ENCODE measurements at places on chromosomes 3 and 15.

- DNase-seq: no peak
Measured at GRCh38 chr3:170656284-170656683, 70.4 kb upstream of the SLC7A14 start.

- DNase-seq: no peak
Measured at GRCh38 chr3:57825116-57825515, 69.0 kb downstream of the SLMAP start.

DNA sequence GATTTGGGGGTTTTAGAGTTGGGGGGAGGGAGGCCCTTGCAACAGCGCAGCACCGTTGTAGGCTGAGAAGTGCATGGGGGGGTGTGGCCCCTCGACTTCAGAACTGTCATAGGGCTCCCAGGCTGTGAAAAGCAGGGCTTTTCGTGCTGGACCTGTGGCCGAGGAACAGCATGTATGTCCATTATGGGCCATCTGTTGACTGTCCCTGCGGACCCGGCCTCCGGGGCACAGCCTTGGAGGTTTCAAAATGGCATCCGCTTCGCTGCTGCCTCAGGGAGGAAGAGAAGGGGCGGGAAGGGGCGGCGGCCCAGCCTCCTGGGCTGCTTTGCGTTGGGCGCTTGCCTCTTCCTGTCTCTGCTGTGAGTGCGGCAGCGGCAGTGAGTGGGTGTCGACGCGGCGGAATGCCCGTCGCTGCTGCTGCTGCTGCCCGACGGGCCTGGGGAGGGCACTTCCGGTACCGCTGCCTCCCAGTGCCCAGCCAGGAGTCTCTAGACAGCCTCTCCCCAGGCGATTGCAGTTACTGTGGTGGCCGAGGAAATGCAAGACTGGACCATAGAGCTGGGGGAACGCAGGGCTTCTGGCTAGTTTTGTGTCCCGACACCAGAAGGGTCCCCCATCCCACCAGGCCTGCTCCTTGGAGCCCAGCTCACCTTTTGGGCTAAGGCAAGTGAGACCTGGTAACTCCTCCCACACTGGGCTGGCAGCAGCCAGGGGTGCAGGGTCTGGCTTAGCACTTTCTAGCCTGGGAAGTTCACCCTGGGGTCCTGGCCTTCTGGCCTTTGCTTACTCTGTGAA lies 1.9 kb downstream of the GNAI2 start:
- no peak for DNase-seq

GRCh38 chr3:16322189-16322588 lies 57.2 kb downstream of the OXNAD1 start:
- no peak for DNase-seq

DNA sequence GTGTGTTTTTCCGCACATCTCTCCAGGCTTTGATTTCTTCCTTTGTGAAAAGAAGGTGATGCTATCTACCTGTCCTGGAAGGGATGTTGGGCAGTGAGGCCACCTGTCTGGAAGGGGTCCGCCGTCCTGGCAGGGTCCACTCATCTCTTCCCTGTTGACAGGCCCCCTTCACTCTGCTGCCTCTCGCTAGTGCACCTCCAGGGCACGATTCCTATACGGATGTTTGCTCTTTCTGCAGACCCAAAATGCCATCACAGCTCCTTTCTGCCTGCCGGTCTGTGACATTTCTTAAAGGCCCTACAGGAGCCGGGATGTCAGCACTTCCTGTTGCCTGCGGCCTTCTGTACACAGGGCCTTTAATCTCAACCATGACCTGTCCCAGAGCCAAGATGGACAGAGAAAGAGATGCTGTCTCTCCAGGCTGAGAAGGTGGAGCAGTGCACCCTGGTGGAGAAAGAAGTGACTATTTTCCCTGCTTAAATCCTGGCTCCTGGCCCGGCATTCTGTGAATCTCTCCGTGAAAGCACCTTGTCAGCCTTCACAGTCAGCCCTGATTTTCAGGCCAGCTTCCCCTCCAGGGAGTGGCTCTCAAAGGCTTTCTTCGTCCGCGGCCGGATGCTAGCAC lies 7.4 kb downstream of the FAM3D start:
- no peak for DNase-seq

DNA sequence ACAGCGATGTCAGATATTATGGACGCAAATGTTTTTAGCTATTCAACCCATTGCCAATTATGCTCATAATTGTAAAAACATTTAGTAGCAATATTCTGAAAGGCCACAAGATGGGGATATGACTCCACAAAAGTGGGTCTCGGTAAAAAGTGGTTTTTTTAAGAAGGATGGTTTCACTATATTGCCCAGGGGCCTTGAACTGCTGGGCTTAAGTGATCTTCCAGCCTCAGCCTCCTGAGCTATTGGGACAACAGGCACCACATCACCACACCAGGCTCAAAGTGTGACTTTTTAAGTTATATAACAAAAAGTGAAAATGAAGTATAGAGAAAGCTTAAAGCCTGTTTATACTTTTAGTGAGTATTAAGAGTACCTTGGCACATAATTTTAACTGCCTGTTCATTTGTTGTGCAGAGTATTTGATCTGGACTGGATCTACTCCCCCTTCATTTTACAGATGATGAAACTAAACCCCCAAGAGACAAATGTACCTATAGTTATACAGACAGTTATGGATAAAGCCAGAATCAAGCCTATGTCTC lies 9.4 kb downstream of the NAA50 start:
- peak; percentile 39 for DNase-seq

GRCh38 chr3:113113361-113113760 lies 98.0 kb upstream of the BOC start:
- no peak for DNase-seq

DNA sequence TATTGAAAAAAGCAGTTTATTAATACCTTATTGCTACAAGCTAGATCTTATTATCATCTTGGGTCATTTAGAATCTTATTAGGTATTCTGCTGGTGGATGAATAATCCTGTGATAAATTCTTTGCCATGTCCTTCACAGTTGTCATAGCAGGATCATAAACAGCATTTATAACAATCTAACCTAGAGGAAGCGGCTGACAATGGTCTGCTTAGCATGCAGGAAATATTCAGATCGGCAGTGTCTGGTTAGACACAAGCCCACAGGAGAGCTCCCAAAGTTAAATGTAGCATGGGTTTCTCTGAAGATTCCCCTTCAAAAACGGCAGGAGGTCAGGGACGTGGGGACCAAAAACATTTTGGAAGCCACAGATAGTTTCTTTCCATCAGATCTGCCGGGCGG lies 179.3 kb downstream of the FOXB1 start:
- DNase-seq: no peak

- no peak for DNase-seq
Measured at GRCh38 chr3:188306435-188307005, 152.6 kb downstream of the LPP start.

- no peak for DNase-seq
Measured at GRCh38 chr3:51942603-51943450, 664 bp downstream of the PARP3 start.

GRCh38 chr3:4421121-4421520 lies 45.9 kb downstream of the SUMF1 start:
- no peak for DNase-seq

- no peak for DNase-seq
Measured at GRCh38 chr3:70108072-70108471, 108.5 kb downstream of the SAMMSON start.

GRCh38 chr3:174438501-174439145 lies 420.5 kb upstream of the NAALADL2 start:
- DNase-seq: no peak

- DNase-seq: no peak
Measured at GRCh38 chr15:77818484-77819047, 185.9 kb upstream of the LINGO1 start.

DNA sequence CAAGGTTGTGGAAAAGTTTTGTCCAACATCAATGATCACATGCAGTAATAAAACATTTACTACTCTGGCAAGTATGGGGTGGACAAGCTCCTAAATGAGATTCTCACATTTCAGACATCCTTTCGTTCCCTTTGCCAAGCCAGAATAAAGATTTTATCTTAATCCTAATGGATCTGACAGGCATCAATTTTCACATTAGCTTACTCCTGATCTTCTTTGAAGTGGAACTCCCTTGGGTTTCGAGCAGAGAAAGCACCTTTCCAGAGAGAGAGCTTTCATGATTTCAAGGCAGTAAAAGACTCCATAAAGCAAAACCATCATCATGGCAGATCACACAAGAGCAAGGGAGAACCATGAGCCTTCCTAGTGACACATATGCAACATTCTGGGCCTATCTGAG lies 27.3 kb upstream of the EID1 start:
- DNase-seq: no peak

DNA sequence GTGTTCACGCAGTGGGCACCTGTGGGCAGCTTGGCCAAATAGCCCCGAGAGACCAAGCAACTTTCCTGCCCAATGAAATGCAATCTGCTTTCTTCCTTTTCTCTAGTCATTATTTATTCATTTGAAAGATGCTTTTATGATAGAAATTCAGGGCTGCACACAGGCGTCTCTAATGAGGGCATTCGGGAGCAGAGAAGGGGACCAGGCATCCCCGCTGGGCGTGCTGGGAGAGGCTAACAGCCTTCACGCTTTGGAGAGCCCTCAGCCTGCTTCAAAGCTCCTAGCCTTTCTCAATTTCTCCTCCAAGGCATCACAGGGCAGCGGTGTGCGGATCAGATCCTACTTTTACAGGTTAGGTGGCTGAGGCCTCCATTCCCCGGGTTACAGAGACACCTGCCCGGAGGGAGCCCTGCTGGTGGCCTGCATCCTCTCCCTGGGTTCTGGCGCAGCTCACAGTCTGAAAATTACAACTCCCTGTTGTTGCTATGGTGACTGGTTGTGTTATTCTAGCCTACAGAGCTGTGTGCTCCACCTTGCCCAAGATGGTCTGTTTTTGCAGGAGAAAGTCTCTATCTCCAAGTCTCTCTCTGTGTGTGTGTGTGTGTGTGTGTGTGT lies 21.8 kb upstream of the KLF13 start:
- DNase-seq: no peak

DNA sequence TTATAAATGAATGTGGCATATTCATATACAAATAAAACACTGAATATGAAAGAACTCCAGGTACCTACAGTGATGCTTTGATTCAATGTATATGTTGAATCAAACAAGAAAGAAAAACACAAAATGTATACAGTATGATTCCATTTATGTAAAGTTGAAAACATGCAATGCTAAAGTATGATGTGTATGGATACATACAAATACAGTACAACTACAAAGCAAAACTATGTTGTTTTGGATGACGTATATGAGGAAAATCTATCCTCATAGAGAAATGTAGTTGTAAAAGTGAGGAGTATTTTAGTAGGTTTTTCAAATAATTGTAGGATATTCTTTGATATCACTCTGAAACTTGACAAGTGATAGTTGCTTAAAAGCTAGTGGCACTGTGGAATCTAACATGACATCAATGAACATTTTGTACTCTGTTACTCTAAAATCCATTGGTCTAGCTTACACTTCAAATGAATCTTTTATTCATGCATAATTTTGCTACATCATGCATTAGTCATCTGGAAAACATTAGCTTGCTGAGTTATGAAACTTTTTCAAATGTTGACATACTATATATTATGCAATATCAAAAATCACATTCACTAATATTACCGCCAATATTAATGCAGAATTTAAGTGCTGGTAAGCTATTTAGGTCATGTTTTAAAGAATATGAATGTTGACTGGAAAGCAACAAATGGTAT lies 278.1 kb upstream of the CHRNA7 start:
- DNase-seq: no peak

GRCh38 chr3:111748132-111748531 lies 110.9 kb upstream of the PHLDB2 start:
- no peak for DNase-seq

DNA sequence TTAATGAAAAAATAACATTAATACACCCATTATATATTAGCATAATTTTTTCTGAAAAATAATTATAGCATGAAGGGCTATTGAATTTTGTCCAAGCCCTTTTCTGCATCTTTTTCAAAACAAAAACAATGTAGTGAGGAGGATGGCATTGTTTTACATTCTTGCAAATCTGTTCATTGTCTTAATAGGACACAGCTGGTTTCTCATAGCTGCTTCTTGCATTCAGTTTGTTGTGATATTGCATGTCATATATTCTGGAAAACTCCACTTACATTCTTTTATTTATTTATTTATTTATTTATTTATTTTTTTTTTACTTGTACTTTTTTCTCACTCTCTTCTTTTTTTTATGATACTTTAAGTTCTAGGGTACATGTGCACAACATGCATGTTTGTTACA lies 107.4 kb downstream of the NR1D2 start:
- DNase-seq: no peak

- no peak for DNase-seq
Measured at GRCh38 chr3:69085168-69085832, 563 bp downstream of the ARL6IP5 start.

DNA sequence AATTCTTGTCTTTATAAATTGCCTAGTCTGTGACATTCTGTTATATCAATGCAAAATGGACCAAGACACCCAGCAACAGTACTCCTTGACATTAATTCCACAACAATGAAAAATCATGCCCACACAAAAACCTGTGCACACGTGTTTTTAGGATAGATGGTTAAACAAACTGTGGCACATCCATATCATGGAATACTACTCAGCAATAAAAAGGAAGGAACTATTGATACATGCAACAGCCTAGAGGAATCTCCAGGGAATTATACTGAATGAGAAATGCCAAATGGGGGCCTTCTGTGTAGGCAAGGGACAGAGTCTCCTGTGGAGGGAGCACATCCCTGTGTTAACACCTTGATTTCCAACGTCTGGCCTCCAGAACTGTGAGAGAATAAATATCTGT lies 388.5 kb downstream of the MAGI1 start:
- no peak for DNase-seq

DNA sequence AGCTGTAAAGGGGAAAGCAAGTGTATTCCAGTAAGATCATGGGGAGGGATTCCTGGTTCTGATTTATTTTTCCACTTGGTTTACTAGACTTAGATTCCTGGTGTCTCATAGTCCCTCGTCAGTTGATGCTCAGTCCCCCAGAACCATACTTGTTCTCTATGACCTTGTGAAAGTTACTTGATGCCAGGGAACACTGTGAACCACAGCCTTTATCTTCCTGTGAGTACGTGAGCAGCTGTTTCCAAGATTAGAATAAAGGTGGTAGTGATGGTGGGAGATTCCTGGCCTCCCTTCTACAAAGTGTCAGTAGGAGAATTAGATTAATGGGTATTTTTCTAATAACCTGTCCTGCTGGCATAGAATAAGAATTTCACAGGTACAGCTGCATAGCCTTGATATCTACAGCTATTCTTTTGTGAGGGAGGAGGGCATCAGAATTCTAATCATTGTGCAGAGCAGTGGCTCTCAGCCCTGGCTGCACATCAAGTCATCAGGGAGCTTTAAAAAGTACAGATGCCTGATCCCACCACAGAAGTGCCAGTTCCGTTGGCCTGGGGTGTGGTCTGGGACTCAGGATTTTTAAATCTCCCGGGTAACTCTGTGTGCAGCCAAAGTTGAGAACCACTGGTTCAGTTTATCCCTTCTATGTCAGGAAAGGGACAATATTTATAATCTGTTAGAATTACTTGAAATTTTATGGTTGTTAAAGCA lies 20.0 kb downstream of the GPD1L start:
- DNase-seq: no peak

- no peak for DNase-seq
Measured at GRCh38 chr3:111848283-111848682, 10.8 kb upstream of the PHLDB2 start.

- no peak for DNase-seq
Measured at GRCh38 chr15:81092559-81092902, 41.5 kb upstream of the CFAP161 start.

Data from left renal pelvis (tissue), 4 donors.